RWPE1 (cell line): ENCODE measurements at places on chromosomes 2 and 18.

DNA sequence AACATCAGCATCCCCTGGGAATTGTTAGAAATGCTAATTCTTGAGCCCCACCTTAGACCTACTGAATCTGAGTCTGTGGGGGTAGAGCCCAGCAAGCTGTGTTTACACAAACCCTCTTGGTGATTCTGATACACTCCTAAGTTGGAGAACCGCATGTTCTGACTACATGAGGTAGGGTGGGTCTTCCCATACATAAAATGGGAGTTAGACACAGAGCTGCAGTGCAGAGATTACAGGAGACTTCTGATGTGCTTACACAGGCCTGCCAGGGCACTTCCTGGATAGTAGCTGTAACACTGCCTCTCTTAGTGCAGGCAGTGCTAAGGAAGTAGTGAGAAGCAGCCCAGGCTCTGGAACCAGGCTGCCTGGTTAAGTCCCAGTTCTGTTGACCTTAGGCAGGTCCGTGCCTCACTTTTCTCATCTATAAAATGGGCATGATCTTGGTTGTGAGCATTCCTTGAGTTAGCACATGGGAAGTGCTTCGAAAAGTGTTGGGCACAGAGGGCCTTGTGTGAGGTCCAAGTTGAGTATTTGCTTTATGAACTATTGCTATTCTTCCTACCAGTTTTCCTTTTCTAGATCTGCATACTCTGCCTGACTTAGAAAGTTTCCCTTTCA is 67.3 kb downstream of the GLI2 start:
- DNase-seq = no peak

GRCh38 chr2:161090411-161090810 is 69.8 kb upstream of the TANK start:
- no peak for DNase-seq

DNA sequence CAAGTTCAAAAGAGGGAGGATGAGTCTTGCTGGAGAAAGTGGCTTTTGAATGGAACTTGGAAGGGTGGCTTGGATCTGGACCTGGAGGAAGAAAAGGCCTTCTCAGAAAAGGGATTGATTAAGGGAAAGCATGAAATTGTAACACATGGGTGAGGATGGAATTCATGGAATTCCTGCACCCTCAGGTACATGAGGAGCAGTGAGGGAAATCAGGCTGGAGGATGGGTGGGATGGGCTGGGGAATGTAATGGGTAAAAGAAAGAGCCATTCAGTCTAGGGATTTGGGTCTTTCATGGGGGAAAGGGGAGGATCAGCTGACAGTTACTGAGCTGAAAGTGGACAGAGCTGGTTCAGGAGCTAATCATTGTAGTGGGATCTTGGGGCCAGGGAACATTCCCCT is 51.2 kb upstream of the HAAO start:
- DNase-seq = no peak

GRCh38 chr2:55936351-55936750 is 12.8 kb upstream of the EFEMP1 start:
- no peak for DNase-seq

- DNase-seq = no peak
These were observed 76.1 kb downstream of the SEPTIN10 start for GRCh38 chr2:109537565-109538222.
